ENCODE measurements at places on chromosomes 1 and 21.
A peak's percentile ranks its signal among the peaks of the same experiment; 100 is the strongest.

DNA sequence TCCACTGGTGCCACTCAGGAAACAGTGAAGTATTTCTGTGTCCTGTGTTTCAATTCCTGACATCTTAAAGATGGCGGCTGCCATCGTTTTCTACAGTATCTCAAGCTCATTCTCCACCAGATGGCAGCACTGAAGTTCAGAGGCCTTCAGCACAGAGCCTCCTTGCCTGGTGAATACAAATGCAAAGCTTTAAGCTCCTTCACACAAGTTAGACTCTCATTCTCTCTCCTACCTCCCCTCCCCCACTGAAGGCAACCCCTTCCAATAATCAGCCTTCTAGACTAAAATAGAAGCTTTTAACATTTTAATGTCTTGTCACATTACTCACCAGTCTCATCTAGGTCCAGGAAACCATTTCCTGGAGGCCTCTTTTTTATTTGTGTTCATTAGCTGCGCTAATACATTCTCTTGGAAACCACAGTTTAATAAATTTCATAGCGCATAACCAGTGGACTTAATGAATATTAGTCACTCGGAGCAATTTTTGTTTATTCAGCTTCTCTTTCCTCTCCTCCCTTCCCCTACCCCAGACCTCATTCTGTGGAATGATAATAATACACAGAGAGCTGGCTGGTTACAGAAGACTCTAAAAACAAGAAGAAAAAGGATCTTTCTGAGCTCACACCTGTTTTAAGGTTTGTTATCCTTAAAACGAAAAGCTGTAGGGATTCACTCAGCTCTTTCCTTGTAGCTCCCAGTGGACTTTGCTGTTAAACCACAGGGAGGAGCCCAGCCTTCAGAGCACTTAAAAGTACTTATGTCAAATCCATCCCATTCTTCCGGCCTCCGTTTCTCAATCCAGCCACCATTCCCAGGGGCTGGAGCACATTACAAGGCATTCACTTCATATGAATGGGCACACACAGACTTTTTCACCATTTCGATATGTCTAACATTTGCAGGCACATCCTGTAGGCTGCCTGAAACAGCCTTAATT, 384.9 kb downstream of the HLX start:
- peak; percentile 52 for DNase-seq

DNA sequence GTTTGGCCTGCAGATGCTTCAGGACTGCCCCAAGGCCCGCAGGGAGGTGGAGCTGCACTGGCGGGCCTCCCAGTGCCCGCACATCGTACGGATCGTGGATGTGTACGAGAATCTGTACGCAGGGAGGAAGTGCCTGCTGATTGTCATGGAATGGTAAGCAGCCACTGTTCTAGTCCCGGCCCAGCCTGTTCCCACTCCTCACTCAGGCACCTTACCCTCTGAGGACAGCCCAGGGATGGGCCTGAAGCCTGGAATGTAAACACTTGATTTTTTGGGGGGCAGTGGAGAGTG, 41.9 kb upstream of the IL19 start:
- no peak for DNase-seq

DNA sequence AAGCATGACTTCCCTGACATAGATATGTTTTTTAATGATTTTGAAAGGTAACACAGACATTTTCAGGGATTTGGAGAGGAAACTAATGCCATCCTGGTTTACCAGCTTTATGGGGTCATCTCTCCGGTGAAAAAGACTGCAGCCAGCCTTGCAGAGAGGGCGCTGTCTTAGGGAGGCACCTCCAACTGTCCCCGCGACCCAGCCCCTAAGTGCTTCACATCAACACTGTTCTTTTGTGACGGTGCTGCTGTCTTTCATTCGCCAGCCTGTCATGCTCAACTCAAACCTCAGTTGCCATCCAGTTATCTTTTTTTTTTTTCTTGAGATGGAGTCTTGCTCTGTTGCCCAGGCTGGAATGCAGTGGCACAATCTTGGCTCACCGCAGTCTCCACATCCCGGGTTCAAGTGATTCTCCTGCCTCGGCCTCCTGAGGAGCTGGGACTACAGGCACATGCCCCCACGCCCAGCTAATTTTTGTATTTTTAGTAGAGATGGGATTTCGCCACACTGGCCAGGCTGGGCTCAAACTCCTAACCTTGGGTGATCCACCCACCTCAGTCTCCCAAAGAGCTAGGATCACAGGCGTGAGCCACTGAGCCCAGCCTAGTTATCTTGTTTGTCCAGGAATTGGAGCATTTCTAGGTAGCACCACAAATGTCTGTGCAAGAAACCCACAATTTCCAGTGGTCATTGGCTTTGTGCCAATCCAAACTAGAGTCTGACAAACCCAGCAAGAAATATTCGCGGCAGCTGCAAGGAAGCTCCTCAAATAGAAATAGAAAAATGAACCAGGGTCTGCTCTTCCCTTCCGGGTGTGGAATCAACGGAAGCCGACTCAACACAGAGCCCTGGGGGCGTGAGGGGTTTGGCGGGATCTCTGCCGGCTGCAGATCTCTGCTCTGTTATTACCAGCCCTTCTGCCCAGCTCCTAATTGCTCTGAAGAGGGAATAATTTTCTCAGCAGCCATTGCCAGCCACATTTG, 24.2 kb downstream of the PDE9A start:
- DNase-seq, result no peak

- DNase-seq, result no peak
Observed at GRCh38 chr1:72837781-72838180, 555.4 kb upstream of the NEGR1 start.

DNA sequence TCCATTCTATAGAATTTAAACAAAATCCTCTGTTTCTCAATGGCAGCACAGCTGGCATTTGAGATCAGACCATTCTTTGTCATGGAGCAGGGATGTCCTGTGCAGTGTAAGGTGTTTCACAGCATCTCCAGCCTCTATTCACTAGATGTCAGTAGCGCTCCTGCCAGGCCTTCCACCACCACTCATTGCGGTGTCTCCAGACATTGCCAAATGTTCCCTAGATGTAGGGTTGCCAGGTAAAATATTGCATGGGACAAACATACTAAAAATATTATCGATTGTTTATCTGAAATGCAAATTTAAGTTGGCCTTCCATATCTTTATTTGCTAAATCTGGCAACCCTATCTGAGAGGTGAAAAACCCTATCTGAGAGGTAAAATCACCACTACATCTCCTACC, 11.7 kb downstream of the ITLN2 start:
- peak; percentile 31 for DNase-seq

GRCh38 chr1:168786476-168787330, 57.7 kb upstream of the DPT start:
- no peak for DNase-seq

DNA sequence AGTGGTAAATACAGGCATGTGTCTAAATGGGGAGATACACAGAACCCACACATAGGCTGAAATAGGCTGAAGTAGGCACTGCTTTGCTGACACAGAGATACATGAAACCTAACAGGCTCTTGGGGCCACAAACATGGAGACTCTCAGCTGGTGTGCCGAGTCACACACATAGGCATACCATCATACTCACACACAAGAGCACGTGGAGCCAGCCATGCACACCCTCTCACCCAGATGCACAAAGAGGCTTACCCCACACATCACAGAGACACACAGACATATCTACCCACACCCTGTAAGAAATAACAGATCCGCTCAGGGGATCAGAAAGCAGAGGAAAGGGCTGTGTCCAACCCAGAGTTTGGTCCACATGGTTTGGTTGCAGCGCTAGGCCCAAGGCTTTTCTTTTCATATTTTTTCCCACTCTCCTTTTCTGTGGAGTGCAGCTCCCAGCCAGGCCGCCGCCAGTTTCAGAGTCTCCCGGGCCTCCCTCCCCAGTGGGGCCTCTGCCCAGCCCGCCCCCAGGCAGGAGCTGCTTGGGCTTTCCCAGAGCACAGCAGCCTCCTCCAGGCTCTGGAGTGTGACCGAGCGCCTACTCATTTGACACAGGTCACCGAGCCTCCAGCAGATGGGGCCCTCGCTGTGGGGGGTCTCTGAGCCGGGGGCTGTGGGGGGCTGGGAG, 3.9 kb upstream of the POU3F1 start:
- DNase-seq, result no peak

DNA sequence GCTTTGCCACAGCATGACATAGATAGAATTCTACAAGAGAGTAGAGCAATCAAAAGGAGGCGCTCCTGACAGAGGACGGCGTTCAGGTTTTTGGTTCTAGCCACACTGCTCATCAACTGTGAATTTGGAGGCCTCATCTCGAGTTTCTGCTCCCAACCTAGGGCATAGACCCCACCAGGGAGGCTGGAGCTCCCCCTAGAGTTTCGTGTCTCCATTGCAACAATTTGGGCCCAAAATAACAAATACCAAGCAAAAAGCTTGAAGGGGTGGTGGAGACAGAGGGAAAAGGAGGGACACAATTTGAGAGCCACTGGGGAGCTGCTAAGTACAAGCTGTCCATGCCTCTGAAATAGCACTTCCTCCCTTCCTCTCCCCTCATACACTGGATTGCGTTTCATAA, 297.0 kb downstream of the GPATCH2 start:
- peak; percentile 18 for DNase-seq

- DNase-seq, result no peak
Observed at GRCh38 chr1:180633057-180634056, 1.5 kb downstream of the XPR1 start.

GRCh38 chr1:202976633-202977032, 9.6 kb upstream of the CYB5R1 start:
- no peak for DNase-seq

- DNase-seq, result no peak
Observed at GRCh38 chr1:183806675-183807074, 1.8 kb downstream of the RGL1 start.

GRCh38 chr1:88462096-88462487, 222.0 kb upstream of the PKN2 start:
- DNase-seq, result no peak

DNA sequence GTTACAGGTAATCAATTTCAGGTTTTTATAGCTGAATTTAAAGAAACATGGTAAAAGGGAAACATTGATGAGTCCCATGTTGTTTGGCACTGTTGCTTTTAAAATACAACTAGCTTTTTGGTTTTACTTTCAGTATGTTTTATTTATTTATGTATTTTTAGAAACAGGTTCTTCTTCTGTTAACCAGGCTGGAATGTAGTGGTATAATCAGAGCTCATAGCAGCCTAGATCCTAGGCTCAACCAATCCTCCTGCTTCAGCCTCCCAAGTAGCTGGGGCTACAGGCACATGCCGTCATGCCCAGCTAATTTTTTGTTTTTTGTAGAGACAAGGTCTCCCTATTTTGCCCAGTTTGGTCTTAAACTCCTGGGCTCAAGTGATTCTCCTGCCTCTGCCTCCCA, 50.4 kb downstream of the CTTNBP2NL start:
- no peak for DNase-seq

- DNase-seq, result peak; percentile 67
Observed at GRCh38 chr1:89987159-89987819, 7.6 kb upstream of the ZNF326 start.

DNA sequence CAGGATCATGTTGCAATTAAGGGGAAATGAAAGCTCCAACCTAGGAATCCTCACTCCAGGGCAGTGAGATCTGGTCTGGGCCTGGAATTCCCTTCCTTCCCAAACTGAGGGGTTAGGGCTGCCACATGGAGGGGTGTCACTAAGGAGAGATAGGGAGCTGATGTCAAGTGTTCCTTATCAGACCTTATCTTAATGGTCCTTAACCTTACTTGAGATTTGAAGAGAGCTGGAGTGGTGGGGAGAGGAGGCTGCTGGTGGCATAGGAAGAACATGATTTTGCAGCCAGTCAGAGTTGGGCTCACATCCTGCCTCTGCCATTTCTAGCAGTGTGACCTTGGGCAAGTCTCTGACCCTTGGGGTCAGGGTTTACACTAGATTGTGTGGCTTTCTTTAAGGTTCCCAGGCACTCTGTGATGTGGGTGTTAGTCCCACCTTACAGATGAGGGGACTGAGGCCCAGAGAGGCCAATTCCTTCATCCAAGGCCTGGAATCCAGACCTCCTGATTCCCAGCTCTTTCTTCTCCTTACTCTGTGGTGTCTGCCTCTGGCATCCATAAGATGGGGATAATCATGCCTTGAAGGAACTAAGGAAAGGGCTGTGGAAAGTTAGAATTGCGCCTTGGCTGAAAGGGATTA, 56.3 kb upstream of the SYNC start:
- no peak for DNase-seq

- no peak for DNase-seq
Observed at GRCh38 chr1:115560027-115560426, 81.7 kb upstream of the VANGL1 start.

DNA sequence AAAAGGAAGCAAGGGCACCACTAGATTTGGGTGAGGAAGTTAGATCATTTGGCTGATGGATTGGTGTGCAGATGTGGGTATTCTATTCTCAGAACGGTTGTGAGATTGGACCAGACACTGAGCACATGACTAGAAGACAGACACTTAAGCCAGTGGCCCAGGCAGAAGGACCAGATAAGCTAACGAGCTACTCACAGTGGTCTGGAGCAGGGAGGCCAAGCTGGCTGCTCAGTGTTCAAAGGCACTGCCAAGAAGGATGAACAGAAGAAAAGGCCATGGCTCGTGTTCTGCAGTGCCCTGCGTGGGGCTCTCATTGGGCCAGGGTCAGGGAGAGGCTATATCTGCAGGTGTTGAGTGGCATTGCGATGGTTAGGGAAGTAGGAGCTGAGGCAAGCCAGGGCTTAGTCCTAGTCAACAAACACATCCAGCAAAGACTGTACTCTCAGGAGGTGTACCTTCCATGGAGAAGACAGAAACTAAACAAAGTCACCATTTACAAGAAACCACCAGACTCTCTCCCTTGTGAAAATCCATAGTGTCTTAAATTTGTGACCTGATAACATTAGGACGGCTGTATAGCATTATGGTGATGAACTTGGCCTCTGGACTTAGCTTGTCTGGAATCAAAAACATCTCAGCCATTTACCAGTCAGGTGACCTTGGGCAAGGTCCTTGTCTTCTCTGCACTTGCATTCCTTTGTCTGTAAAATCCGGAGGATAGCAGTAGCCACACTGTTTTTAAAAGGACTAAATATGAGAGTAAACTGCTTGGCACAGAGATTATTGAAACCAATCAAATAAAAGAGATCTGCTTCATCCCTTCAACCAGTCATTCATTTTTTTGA, 274.5 kb downstream of the SIPA1L2 start:
- DNase-seq, result no peak

GRCh38 chr1:201763455-201764140, 65.4 kb upstream of the IPO9 start:
- no peak for DNase-seq

DNA sequence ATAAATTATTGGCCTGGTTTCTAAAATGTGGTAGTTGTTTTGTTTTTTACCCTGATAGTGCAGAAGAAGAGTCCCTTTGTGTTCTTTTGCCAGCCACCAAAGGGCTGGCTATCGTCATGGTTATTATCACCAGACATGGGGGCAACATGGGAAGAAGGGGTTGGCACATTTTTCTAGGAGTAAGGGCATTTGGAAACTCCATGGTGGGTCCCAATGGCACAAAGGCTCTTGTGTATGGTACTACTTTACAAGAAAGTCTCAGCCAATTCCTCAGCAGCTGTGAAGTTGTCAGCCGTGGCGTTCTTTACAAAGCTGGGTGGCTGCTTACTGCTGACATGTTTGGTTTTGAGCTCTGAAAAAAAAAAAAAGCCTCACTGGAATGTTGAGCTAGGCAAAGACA, 330.4 kb upstream of the ESRRG start:
- no peak for DNase-seq

GRCh38 chr1:44014365-44015104, 16.7 kb downstream of the SLC6A9 start:
- no peak for DNase-seq

- no peak for DNase-seq
Observed at GRCh38 chr1:24575905-24576587, 20.2 kb downstream of the NCMAP start.

Data from body of pancreas (tissue), 4 donors.